ENCODE measurements at places on chromosomes 4 and X.

GRCh38 chrX:154516656-154517100, 646 bp upstream of the FAM3A start:
- DNase-seq, result no peak

- no peak for DNase-seq
Measured at GRCh38 chr4:163111588-163111987, 55.1 kb downstream of the NAF1 start.

GRCh38 chr4:11597506-11597905, 168.8 kb upstream of the HS3ST1 start:
- no peak for DNase-seq

GRCh38 chr4:81963763-81964020, 410.1 kb downstream of the HNRNPD start:
- no peak for DNase-seq

GRCh38 chrX:1011691-1012283, 200.7 kb downstream of the CRLF2 start:
- no peak for DNase-seq

DNA sequence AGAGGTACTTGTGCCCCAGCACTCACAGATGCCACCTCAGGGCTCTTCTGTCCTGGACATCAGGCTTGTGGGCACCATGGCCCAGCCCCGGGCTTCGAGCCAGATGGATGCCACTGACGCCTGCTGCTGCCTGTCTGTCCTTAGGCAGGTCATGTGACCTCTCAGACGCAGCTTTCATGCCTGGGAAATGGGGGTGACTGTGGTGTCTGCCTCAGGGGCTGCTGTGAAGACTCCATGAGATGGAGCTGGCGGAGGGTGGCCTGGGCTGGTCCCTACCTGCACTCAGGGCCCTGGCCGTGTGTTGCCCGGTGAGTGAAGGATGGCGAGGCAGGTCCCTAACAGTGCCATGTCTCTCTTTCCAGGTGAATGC, 6.5 kb downstream of the CPZ start:
- DNase-seq, result no peak

DNA sequence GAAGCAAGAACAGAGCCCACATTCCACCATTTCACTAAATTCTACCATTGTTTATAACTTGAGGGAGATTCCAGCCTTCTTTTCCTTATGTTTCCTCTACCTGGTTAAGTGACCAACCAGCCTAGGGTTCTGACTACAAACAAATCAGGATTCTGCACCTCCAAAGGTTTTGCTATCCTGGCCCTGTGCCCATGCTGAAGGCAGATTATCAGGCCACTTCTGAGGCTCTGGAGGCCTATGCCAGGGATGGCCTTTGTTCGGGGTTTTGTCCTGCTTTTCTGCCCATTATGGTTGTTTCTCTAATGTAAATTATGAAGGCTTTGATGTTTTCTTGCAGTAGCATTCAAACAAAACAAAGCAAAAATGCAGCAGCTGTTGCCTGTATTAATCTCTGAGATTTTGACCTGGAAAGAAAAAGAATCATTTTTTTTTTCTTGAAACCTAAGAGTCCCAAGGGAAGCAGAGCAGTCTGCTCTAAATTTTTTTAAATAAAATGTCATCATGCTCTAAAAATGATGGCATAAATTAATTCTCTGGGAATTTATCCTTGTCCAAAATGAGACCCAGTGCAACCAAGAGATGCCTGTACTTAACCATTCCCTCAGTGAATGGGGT, 55.6 kb downstream of the RNF150 start:
- no peak for DNase-seq

DNA sequence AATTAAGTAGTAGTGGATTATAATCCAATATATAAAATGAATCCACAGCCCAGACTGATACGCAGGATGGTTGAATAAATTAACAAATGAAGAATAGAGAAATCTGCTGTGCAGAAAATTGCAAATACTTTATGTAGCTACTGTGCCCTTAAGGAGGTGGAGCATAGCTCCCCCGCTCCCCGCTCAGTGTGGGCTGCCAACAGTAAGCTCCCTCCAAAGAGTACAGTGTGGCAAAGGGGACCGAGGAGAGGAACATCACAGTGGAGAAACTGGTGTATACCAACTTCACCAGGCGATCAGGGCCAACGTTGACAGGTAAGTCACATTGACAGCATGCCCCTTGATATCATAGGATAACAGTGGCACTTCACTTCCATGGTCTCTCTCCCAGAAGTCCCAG, 57.9 kb upstream of the CLDN34 start:
- DNase-seq, result no peak

- DNase-seq, result peak; percentile 65
Measured at GRCh38 chrX:39196192-39197102, 395.2 kb downstream of the MID1IP1 start.

DNA sequence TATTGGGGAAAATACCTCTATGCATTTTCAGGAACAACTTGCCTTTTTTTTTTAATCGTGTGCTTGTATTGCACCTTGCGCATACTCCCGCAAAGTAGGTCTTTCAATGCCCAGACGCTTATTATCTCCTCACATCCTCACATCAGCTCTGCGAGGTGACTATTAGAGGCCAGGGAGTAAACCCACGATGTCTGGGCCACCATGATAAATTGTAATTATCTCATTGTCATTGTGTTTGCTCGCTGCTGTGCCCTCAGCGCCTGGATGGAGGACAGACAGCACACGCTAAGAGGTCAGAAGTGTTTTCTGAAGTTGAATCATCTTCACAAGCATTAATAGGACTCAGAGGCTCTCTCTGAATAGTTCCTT, 1.0 kb upstream of the RELL1 start:
- no peak for DNase-seq

DNA sequence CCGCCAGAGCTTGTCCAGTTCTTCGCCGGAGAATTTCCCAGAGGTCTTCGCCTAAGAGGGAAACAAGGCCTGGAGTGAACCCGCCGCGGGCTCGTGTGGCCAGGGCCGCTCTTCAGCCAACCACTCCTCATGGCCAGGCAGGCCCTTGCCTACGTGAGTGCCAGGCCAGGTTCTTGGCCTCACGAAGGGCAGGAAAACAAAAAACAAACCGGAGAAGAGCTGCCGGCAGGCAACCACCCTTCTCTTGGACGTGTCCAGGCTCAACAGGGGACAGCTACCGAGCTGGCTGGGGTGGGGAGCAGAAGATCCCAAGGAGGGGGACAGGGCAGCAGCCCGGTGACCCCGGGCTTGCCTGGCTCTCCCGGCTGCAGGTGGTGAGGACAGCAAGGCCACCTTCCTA, 13.3 kb downstream of the LRPAP1 start:
- no peak for DNase-seq

DNA sequence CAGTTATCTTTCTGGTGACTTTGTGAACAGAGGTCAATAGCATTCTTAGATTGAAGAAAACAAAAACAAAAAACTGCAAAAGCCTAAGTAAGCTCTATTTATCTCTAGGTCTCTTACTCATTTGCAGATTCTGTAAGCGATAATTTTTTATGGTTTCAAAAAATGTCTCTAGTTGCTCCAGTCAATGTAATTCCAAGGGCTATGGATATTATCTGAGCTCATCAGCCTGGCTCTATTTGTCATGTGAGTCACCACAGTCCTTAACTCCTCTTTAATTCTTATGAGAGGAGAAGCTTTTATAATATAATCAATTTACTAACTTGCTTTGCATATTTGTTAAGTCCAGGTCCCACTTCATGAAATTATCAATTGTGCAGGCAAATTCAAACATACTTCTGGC, 79.1 kb downstream of the NPFFR2 start:
- no peak for DNase-seq

Data from activated CD8-positive, alpha-beta memory T cell treated with anti-CD3 and anti-CD28 coated beads for 24 hours (primary cell).